Large intestine (tissue), 12 donors: ENCODE measurements at places on chromosomes 1 and 21. TPM values are rescaled to one million over a fixed set of nuclear protein-coding genes. Genes with fewer than 3 reads are reported as not detected.

DNA sequence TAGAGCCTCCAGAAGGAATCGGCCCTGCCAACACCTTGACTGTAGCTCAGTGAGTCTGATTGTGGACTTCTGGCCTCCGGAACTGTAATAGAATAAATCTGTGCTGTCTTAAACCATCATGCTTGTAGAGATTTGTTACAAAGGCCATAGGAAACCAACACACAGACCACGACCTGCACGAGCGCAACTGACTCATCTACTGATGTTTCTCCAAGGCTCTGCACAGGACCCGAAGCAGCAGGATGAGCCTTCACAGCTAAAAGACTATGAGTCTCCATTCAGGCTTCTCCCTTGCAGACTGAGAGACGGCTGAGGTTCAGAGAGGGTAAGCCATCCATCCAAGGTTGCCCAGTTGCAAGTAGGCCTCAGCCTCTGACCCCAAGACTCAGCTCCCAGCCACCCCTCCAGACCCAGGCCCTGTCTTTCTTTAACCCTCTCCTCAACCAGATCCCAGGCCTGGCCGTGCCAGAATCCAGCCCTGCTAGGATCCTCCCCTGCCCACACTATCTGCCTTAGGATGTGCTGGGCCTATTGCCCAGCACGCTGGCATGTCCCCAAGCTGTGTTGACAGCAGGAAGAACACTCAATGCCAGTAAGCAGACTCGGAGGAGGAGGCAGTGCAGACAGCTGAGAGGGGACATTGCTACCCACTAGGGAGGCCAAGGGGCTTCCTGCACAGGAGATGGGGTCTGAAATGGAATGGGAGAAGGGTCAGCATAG is 109.0 kb downstream of the HMGB4 start:
- DNase-seq = no peak

Gene ATXN7L2
- polyA plus RNA-seq = 6.1 TPM

- no peak for DNase-seq
Measured at GRCh38 chr1:23337869-23338268, 6.2 kb downstream of the HNRNPR start.

DNA sequence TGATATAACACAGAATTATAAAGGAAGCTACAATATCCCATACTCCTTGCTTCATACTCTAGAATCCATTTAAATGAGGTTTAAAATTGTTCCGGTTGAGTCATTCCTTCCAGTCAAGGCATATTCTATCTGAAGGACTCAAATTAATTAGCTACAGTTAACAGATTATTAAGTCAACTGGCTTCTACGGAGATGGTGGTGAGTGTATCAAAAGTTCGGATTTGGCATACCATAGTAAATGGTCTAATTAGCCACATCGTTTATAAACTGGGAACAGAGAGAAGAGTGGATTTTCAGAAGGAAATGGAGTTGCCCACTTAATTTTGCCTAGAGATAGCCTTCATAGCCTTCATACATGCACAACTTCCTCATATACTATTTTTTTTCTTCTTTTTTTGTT is 1095.3 kb downstream of the TTLL7 start:
- DNase-seq = no peak

- DNase-seq = no peak
Measured at GRCh38 chr1:229295745-229296144, 24.8 kb downstream of the RAB4A start.

Gene LRRC38
- polyA plus RNA-seq = 0.22 TPM

DNA sequence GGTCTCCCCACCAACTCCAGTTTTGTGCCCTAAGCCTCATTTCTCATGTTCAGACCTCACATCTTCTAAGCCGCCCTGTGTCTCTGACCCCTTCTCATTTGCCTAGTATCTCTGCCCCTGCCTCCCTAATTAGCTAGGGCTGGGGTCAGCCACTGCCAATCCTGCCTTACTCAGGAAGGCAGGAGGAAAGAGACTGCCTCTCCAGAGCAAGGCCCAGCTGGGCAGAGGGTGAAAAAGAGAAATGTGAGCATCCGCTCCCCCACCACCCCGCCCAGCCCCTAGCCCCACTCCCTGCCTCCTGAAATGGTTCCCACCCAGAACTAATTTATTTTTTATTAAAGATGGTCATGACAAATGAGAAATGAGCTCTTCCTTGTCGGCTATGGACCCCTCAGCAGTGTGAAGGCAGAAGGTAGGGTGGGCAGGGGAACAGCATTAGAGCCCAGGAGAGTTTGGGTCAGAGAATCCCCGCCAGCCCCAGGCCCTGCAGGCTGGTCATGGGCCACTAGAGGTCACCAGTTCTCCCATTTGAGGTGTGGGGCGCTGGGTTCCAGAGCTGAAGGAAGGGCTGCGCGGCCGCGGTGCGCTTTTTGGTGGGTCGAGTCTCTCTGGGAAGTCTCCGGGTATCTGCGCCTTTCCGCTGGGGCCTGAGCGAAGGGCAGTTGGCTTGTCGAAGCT is 11.5 kb downstream of the ADAMTSL4 start:
- DNase-seq = no peak

Gene KCNJ6
- polyA plus RNA-seq = 0.39 TPM

DNA sequence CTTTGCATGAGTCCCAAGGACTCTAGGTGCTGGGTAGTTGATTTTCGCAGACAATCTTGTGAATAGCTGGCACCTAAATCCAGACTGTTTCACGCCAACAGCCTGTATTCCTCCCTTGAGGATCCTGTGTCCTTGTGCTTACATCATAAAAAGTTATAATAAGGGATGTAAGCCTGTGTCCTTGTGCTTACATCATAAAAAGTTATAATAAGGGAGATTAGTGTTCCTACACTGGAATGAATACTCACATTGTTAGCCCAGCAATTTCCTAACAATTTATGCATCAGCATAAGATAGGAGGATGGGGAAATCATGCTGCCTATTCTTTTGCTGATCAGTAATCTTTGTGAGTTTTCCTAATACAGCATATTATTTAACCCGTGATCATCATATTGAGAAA is 4.0 kb upstream of the HSD3B2 start:
- no peak for DNase-seq

DNA sequence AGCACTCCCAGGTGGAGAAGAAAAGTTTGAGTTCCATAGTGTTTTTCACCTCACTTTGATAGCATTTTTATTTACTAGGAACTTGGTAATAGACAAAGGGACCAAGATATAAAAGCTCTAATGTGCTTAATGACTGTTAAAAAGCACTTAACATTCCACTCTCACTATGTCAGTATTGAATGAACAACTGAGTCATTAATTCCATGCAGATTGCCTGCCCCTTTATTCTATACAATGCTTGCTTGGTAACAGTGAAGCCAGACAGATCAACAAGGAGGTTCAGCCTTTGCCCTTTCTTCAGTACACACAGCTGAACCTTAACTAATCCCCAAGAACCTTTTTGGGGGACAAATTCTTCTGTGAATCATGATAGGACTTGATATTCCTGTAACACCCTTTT is 425.5 kb downstream of the NUF2 start:
- no peak for DNase-seq

Gene LEFTY1
- polyA plus RNA-seq = 0.58 TPM

GRCh38 chr1:199009447-199009846 is 370.6 kb downstream of the PTPRC start:
- no peak for DNase-seq

DNA sequence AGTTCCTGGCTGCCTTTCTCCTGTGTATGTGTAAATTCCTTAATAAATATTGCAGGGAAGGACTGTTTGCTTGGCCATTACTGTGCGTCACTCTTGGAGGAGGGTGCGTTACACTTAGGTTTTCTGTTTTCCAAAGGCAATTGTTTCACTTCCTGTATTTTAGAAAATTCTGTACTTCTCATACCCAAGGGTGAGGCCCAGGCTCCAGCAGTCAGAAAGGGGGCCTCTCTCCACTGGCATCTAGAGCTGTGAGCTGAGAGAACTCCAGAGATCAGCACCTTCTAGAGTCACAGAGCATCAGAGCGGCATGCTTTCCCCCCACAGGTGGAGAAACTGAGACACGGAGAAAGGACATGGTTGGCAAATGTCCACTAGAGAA is 27.0 kb upstream of the ZFP69B start:
- DNase-seq = no peak
